ENCODE measurements at places on chromosomes 16 and 17.

- no peak for DNase-seq
Measured at GRCh38 chr16:19524356-19524615, 544 bp downstream of the CCP110 start.

DNA sequence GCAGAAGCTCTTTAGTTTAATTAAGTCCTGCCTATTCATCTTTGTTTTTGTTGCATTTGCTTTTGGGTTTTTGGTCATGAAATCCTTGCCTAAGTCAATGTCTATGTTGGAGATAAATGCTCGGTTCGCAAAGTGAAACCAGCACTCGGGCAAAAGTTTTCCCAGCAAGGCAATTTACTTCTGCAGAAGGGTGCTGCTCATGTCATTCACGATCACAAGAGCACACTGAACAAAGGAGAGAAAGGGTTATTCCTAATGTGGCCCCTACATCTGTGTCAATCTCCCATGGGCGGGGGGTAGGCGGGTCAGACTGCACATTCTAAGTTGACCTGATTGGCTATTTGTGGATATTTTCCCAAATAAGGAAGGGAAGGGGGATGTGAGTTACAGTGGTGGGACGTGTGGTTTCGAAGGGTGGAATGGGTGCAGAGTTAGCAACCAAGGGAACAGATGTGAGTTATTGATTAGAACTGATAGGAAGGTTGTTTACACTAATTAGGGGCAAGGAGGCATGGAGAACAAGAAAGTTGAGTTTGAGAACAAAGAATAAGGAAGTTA, 23.0 kb downstream of the ATF7IP2 start:
- DNase-seq: no peak

DNA sequence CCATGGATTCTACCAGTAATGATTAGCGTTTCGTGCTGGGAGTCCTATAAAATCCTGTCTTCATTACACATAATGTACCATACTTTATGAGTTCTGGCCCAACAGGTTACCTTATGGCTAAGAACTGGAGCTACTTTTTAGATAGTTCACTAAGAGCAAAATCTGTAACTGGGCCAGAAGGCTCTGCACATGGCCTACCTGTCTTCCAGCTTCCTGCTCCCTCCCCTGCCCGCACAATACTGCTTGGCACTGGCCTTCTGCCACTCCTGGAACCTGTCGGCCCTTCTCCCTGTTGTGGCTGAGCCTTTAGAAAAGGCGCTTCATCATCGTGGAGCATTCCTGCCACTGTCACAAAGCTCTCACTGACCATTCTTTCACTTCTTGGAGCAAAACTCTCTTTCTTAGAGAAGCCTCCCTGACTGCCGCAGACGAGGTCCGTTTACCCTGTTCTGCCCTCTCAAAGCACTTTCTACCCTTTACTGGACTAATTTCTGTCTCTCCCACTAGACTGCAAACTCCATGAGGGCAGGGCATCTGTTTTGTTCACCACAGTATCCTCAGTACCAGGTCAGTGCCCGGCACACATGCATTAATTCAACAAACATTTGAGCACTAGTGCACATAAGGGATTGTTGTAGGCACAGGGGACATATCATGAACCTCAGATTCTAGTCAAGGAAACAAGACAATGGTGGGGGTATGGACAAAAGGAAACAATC, 116.5 kb downstream of the PARN start:
- no peak for DNase-seq

DNA sequence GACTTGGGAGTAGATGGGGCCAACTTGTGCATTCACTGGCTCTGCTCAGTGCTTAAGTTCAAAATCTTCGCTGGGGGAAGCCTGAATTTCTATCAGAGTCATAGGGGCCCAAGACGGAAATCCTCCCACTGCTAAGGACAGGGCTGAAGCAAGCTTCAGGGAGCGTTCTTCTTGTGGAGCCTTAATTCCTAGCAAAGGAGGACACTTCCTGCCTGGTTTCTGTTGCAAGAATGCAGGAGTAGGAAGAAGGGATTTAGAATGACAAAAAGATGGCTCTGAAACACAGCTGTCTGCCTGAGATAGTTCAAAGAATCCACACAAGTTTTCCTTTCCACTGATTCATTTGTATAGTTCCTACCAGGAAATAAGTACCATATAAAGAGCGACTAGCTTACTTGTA, 26.4 kb downstream of the PSME3IP1 start:
- no peak for DNase-seq

DNA sequence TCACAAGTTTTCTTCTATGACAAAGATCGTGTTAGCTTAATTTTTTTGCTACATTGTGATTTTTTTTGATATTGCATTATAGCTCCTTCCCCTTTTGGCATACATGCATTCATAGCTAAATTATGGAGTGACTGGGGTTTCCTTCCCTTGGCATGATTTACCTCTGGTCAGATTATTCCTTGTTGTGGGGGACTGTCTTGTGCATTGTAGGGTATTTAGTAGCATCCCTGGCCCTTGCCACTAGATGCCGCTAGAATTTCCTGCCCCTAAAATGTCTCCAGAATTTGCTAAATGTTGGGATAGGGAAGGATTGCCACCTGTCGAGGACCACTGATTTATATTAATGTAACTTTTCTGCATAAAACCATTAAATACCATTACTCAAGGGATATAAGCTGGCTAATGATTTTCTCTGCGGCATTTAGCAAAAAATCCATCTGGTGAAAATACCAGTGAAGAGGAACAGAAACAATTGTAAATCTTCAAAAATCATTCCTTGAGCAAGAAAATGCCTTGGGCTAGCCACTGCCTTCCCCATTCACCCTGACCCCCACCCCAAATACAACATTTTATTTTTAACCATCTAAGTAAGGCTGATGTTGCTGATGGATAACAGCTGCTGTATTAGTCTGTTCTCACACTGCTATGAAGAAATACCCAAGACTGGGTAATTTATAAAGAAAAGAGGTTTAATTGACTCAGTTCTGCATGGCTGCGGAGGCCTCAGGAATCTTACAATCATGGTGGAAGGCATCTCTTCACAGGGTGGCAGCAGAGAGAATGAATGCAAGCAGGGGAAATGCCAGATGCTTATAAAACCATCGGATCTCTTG, 195.2 kb downstream of the MAP2K6 start:
- DNase-seq: no peak

DNA sequence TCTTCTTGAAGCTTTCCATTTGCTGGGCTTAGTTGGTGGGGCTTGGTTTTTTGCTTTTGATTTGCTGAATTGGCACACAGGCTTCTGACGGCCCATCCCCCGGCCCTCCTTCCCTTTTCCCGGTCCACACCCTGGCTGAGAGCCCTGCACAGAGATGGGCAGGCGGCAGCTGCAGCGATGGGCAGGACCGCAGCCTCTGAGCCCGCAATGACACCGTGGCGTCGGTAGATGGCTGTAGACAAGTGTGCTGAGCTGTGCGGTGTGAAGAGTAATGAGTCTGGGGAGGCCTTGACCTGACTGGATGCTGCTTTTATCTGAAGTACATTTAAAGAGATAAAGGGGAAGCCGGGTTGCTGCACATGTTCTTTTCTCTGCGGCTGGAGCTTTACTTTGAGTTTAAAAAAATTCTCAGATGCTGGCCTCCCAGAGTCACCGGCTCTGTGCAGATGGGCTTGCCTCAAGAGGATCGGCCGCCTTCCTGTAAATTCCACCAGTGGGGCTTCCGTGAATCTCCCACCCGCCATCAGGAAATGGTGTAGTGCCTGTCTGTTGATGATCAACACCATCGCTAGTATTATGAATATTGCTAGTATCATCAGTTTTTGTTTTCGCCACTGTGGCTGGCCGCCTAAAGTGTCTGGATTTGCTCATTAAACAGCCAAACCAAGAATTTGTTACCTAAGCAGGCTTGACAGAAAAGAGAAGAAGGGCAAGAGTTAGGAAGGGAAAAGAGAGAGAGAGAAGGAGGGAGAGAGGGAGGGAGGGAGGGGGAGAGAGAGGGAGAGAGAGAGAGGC, 245.6 kb upstream of the RBFOX1 start:
- no peak for DNase-seq

GRCh38 chr16:81610144-81610842, 165.7 kb downstream of the CMIP start:
- DNase-seq: no peak

DNA sequence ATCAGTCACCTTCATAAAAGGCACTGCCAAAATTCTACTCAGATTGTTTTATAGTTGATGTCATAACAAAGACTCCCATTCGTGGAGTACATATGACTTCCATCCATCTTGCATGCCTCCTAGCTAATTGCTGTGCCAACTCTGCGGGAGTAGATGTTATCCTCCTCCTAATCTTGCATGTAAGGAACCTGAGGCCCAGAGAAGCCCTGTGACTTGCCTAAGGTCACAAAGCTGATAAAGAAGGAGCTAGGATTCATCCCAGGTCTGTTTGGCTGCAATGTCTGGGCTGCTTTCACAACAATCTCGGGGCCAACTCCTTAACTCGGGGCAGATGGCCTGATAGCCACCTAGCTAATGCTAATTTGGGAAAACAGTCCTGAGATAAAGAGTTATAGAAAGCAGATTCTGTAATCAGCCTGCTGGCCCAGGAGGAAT, 87.3 kb downstream of the YPEL2 start:
- DNase-seq: no peak

GRCh38 chr16:80459966-80460365, 80.8 kb upstream of the DYNLRB2 start:
- no peak for DNase-seq

DNA sequence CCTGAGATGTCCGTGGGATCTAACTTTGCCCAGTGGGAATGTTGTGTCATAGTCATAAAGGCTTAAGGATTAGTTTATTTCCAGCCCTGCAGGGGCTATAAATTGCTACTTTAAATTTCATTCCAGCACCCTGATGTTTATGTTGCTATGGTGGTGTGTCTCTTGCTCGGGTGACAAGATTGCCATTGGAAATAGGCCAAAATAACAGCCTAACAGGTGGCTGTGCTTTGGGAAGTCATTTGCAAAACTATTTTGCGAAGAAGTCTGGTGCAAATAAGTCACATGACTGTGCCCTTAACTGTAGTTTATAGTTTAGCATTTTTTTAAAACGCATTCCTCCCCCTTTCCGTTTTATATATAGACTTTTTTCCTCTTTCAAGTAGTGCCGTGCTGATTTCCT, 23.1 kb downstream of the PITPNC1 start:
- DNase-seq: no peak

GRCh38 chr17:8402921-8403536, 5.4 kb upstream of the RNF222 start:
- no peak for DNase-seq

DNA sequence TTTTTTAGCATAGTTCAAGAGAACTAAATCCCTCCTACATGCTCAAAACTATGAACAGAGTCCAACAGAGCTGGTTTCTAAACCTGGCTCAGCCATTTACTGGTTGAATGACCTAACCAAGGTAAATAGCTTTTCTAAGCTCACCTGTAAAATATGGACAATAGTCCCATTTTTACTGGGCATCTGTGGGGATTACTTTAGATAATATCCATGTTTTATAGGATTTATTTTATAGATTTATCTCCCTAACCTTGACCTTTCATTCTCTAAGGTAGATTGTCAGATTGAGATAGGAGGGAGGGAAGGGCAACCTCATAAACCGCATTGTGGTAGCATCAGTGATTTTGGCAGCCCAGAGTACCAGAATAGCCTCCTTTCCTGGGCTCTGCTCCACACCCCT, 178.5 kb upstream of the TOX3 start:
- DNase-seq: no peak

DNA sequence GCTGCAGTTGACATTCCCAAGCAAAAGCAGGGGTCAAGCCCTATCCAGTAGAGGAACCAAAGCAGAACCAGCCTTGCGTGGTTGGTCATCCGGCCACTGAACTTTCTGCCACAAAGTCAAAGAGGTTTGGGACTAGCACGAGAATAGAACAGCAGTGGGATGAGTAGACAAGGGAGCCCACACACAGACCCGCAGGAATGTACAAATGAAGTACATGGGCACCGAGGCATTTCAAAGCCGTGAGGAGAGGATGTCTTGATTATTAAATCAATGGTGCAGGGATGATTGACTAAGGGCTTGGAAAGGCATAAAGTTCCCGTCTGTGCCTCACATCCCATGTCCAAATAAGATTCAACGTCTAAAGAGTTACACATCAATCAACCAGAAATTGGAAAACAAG, 81.8 kb upstream of the TBC1D3K start:
- DNase-seq: no peak

DNA sequence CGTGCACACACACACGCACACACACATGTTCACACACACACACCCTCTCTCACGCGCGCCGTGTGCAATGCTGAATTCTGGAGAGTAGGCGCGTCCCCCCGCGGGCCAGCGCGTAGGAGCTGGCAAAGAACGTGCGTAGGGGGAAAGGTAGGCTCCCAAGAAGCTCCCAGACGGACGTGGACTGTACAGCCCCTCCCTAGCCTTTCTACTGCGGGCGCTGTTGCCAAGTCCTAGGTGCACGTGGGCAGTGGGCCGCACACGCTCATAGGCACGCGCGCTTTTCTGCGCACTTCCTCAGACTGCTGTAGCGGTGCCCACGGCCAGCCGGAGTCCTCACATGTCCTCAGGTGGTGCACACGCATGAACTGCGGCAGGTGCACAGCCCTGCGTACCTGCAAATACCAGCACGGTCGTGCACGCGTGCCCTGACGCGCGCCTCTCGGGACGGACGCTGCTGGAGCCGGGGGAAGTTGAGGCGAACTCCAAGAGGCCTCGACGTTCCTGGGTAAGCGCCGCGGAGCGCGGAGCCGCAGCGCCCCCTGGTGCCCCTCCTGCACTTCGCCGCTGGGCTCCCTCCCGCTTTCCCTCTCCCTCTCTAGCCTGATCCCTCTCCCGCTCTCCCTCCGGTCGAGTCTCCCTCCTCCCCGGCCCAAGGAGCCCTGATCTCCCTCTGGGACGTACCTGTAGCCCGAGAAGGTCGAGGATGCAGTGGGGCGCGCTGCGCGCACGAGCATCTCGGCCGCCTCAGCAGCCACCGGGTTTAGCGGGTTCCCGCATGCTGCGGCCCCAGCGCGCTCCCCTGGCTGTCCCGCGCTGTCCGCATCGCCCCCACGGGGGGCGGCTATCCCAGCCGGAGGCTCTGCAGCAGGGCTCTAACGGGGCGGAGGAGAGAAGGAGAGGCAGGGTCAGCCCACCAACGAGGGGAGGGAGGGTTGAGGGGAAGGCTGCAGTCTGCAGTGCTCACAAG, 749 bp downstream of the GRIN2A start:
- DNase-seq: no peak

GRCh38 chr16:72270531-72270930, 98.6 kb upstream of the PMFBP1 start:
- no peak for DNase-seq

DNA sequence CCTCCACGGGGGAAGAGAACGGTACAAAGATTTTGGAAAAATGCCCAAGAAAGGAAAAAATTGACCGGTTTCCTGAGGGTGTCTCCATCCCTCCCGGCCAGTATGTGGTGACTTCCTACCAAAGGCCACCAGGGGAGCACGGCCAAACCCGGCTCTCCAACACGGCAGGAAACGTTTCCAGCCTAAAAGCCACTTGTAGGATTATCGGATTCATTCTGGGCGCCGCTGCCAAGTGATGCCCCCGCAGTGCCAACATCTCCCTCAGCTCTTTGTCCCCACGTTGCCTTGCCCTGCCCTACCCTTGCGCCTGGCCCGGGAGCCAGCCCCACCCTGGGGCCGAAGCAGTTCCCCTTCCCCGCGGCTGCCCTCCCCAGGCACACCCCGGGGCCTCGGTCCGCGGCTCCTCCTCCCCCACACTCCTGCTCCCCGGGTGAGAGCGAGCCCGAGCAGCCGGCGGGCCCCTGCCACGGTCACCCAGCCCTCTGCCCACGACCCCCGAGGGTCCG, 688 bp downstream of the CRK start:
- DNase-seq: peak; percentile 36

- no peak for DNase-seq
Measured at GRCh38 chr17:83008186-83008510, 71.3 kb upstream of the METRNL start.

GRCh38 chr17:46811978-46812583, 6.4 kb downstream of the WNT3 start:
- DNase-seq: no peak
